ENCODE measurements at places on chromosomes 2 and 18.

- DNase-seq: no peak
Observed at GRCh38 chr2:23241611-23242245, 143.3 kb upstream of the KLHL29 start.

DNA sequence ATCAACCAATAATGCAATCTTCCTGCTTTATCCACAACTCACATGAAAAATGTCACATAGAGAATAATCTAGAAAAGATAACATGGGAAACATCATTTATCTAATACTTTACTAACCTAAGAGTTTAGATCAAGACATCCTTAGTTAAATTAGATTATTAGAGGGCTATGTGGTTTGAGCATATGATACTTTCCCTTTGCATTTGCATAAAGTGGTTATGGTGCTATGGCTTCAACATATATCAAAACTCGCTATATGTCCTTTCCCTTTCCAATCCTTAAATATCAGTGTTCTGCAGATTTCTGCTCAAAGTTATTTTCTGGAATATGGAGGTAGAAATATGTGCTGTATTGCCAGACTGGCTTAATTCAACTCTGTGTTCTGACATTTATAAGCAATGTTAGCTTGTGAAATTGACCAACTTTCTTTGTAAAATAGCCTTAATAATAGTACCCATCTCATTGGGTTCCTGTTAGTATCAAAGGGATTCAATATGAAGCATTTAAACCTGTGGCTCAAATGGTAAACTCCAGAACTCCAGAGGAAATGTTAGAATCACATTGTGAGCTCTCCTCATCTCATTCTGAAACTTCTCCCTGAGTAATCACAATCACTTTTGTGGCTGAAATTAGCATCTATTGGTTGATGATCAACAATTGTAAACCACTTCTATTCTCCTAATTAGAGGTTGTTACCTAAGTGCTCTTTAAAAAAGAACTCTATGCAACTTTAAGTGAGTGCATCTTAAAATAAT lies 1089.9 kb upstream of the SLC39A10 start:
- DNase-seq: no peak

GRCh38 chr2:240798327-240798905 lies 21.6 kb downstream of the KIF1A start:
- DNase-seq: no peak

GRCh38 chr2:11033114-11033513 lies 121.4 kb downstream of the KCNF1 start:
- DNase-seq: no peak

- DNase-seq: no peak
Observed at GRCh38 chr2:74020702-74021406, 36.1 kb downstream of the TET3 start.

DNA sequence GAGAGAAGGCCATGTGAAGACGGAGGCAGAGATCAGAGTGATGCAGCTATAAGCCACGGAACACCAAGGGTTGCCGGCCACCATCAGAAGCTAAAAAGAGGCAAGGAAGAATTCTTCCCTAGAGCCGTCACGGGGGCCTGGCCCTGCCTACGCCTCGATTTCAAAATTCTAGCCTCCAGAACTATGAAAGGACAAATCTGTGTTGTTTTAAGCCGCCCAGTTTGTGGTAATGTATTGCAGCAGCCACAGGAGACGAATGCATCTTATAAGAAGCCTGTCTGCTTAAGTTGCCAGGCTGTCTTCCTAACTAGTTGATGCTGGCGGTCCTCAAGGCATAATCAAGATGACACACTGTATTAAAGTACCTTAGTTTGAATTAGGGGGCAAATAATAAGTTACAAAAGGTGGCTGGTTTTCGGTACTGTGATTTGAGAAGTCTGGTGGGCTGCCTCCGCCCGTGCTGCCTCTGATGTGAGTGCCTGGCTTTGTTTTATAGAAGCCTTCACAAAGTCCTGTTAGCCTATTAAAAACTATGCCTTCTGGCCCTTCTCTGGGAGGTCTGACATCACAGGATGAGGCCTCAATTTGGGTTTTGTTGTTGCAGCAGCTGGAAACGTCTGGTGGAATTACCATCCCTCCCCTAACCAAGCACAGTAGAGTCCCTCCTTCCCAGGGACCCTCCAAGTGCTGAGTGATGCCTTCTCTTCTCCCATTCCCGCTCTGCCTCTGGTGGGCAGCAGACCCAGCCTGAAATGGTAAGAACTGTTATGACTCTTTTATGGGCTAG lies 53.6 kb downstream of the SRD5A2 start:
- DNase-seq: no peak

DNA sequence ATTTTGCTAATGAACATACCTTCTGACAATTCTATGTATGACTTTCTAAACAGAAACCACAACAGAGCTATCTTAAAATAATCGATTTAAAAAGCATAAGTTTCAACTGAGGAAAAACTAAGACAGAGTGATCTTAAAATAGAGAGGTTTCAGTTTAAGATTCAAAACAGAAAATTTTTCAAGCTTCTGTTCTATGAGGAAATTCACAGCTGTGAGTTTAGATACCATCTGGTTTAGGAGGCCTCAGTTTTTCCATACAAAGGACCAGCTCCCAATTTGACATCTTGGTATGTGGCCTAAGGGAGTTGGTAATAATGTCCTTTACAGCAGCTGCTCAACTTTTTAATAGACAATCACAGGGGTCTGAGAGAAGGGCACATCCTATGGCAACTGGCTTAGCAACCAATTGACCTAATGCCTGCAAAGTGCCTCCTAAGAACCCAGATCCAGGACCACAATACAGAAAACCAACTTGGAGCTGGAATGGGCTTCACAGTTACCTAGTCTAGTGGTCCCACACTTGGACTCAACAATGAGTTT lies 39.7 kb downstream of the MDH1 start:
- no peak for DNase-seq

GRCh38 chr18:54845787-54846186 lies 17.5 kb downstream of the RAB27B start:
- no peak for DNase-seq

- no peak for DNase-seq
Observed at GRCh38 chr2:134852518-134852917, 14.1 kb downstream of the ACMSD start.

- DNase-seq: no peak
Observed at GRCh38 chr2:121910139-121910538, 154.7 kb downstream of the TSN start.

GRCh38 chr2:219221957-219222518 lies 3.3 kb upstream of the ABCB6 start:
- no peak for DNase-seq

GRCh38 chr2:76861708-76862107 lies 660.5 kb downstream of the LRRTM4 start:
- DNase-seq: no peak

- no peak for DNase-seq
Observed at GRCh38 chr2:134139611-134140010, 114.3 kb upstream of the MGAT5 start.

GRCh38 chr18:80022613-80023012 lies 11.6 kb upstream of the RBFA start:
- DNase-seq: no peak

DNA sequence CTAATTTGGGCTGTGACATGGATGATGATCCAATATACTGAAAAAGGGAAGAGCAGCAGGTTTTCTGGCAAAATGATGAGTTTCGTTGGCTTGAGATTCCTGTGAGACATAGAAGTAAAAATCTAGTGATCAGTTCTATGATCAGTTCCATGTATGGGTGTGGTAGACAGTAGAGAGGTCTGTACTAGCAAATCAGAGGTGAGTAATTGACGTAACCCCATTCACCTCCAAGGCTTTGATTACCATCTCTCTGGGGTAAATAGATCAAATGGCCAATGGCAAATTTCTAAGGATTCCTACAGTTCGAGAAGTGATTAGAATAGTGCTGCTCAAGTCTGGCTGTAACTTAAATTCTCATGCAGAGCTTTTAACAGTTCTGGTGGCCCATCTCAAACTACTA lies 6.4 kb downstream of the ITGA4 start:
- no peak for DNase-seq

DNA sequence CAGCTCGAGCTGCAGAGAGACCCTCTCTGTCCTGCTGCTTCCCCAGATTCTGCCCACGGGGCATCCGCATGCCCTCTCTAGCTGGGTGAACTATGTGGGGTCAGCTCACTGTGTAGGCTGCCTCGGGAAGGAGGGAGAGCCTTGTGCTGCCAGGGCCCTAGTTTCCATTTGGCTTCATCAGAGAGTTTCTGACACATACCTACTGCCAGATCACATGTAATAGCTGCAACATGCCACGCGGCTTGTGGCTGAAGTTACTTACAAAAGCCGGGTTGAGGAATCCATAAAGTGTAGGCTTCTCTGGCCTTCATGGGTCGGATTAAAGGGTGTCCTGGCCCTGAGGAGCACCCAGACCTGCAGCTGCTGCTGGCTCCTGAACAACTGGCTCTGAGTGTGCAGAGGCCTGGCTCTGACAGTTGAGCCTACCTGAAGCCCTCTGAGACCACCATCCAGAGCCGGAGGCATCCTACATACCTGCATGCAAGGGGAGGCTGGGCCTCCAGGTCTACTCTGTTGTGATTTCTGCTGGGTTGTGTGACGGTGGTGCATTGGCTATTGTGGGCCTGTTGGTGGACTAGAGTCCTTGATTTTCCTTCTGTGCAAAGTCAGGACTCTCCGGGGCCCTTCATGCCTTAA lies 130.0 kb downstream of the SH3RF3 start:
- no peak for DNase-seq

- no peak for DNase-seq
Observed at GRCh38 chr2:132550946-132551345, 119.1 kb downstream of the LYPD1 start.

- DNase-seq: peak; percentile 66
Observed at GRCh38 chr2:189179570-189179950, at the start of gene COL5A2. Gene COL5A2 (minus strand): TSS chr2:189179761. CDS start chr2:189179604, 157 bp downstream.

- DNase-seq: no peak
Observed at GRCh38 chr2:65231892-65232477, 4.4 kb downstream of the ACTR2 start.

- no peak for DNase-seq
Observed at GRCh38 chr2:39068299-39069135, 52.3 kb downstream of the SOS1 start.

- DNase-seq: no peak
Observed at GRCh38 chr2:11406958-11407381, 59.0 kb downstream of the E2F6 start.

- DNase-seq: no peak
Observed at GRCh38 chr2:108625186-108625827, 91.0 kb downstream of the LIMS1 start.

GRCh38 chr2:216159144-216159543 lies 50.0 kb downstream of the XRCC5 start:
- no peak for DNase-seq

DNA sequence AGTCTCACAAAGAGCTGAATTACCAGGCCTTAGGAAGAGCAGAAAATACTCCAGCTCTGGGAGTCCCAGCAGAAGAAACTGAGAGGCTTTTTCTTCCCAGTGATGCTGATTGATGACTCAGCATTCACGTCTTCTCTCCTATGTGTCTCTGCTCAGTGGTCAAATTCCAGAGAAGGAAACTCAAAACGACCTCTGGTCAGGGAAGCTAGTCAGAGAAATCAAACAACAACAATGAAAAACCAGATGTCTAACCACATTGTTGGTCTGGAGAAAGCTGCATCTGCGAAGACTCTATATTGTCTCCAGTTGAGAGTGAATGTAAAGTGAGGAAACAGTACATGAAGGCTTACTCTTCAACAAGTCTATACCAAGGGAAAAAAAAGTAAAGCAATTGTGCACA lies 28.6 kb upstream of the CERS6 start:
- DNase-seq: no peak

GRCh38 chr2:40554665-40555294 lies 102.9 kb upstream of the SLC8A1 start:
- peak; percentile 95 for DNase-seq

GRCh38 chr2:200081236-200081635 lies 125.9 kb downstream of the MAIP1 start:
- DNase-seq: no peak

- DNase-seq: peak; percentile 79
Observed at GRCh38 chr18:80157708-80158343, 48.8 kb downstream of the ADNP2 start.

GRCh38 chr2:237208373-237209260 lies 122.9 kb downstream of the COPS8 start:
- no peak for DNase-seq

GRCh38 chr2:32895424-32895823 lies 51.3 kb upstream of the LTBP1 start:
- no peak for DNase-seq

Data from tibial nerve (tissue), 4 donors.